ENCODE measurements at places on chromosomes 1 and 21. TPM values are rescaled to one million over a fixed set of nuclear protein-coding genes. Genes with fewer than 3 reads are reported as not detected.

IGSF21 gene
- 9.5 TPM for total RNA-seq

SH2D5 gene
- total RNA-seq = not detected

SNX7 gene
- 31.5 TPM for total RNA-seq

RGS16 gene
- total RNA-seq = 1.3 TPM

BRDT gene
- total RNA-seq = 0.29 TPM

TMEM200B gene
- total RNA-seq = 21.0 TPM

USF1 gene
- total RNA-seq = 64.6 TPM

DNA sequence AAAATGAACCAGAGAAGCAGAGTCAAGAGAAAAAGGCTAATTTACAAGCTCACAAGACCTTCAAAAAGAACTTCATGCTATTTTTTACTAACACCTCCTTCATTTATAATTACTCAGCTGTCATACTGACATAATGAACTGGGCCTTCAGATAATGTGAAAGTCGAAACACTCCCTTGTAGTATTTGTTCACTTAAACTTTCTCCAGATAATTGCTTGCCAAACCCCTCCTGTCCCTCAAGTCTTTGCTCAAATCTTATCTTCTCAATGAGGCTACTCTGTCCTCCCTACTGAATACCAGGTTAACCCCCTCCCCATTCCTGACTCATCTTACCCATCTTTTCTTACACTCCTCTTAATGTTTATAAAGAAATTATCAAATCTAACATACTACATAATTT lies 11.1 kb upstream of the MAP3K21 start:
- H3K27ac ChIP-seq = no peak overlapping the region
- DNase-seq = no peak
- no peaks in the 10 kb centered on the region for H3K36me3 ChIP-seq
- H3K4me1 ChIP-seq = no peaks in the 10 kb centered on the region

- peak; percentile 27 for DNase-seq
- H3K27me3 ChIP-seq = no peaks in the 10 kb centered on the region
- no peak overlapping the region for H3K4me3 ChIP-seq
- H3K27ac ChIP-seq = no peak overlapping the region
- no peaks in the 10 kb centered on the region for H3K4me1 ChIP-seq
Observed at GRCh38 chr1:234437423-234438171, 41.4 kb downstream of the TARBP1 start.

- H3K4me3 ChIP-seq = no peak overlapping the region
- no peak overlapping the region for H3K27ac ChIP-seq
- no peaks in the 10 kb centered on the region for H3K4me1 ChIP-seq
- no peaks in the 10 kb centered on the region for H3K27me3 ChIP-seq
- no peak for DNase-seq
Observed at GRCh38 chr1:44318097-44319088, 36.7 kb downstream of the ERI3 start.

- H3K27me3 ChIP-seq = peaks cover 55% of the 10 kb centered on the region
- no peaks in the 10 kb centered on the region for H3K4me1 ChIP-seq
- H3K27ac ChIP-seq = no peak overlapping the region
- no peak overlapping the region for H3K4me3 ChIP-seq
- H3K36me3 ChIP-seq = no peaks in the 10 kb centered on the region
Observed at GRCh38 chr1:110067479-110067892, 3.0 kb downstream of the ALX3 start.

DNA sequence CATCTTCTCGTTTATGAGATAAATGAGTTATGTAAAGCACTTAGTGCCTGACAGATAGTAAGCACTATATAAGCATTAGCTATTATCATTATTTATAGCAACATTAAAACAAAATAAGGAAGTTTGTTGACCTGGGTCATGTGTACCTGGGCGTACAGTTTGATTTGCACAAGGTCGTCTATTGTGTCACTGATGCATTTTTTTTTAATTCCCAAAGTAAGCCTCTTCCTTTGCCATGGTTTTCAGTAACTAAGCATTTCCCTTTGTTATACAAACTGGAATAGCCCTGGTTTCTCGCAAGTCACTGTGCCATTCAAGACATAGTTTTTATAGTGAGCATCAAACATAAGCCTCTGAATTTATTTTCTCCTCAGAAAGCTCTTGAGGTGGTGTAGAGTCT lies 72.2 kb downstream of the CACHD1 start:
- no peak for DNase-seq
- H3K4me1 ChIP-seq = no peaks in the 10 kb centered on the region
- H3K36me3 ChIP-seq = no peaks in the 10 kb centered on the region

- H3K4me1 ChIP-seq = no peaks in the 10 kb centered on the region
- no peak for DNase-seq
- no peaks in the 10 kb centered on the region for H3K36me3 ChIP-seq
- H3K27ac ChIP-seq = no peak overlapping the region
Observed at GRCh38 chr1:10117865-10118264, 85.1 kb downstream of the UBE4B start.

- H3K27me3 ChIP-seq = no peaks in the 10 kb centered on the region
- H3K36me3 ChIP-seq = no peaks in the 10 kb centered on the region
- H3K4me3 ChIP-seq = peak within 1 kb of the TSS; percentile 26
- H3K27ac ChIP-seq = peak within 1 kb of the TSS; percentile 74
- peaks cover 9% of the 10 kb centered on the region for H3K4me1 ChIP-seq
Observed at GRCh38 chr1:156153362-156153761, at the start of gene SEMA4A. Gene SEMA4A (plus strand): TSS chr1:156153585. CDS start chr1:156154579, 994 bp downstream.

GRCh38 chr1:45379524-45379923 lies 39.3 kb upstream of the MUTYH start:
- no peak overlapping the region for H3K4me3 ChIP-seq
- H3K36me3 ChIP-seq = no peaks in the 10 kb centered on the region
- no peaks in the 10 kb centered on the region for H3K27me3 ChIP-seq
- H3K4me1 ChIP-seq = no peaks in the 10 kb centered on the region
- no peak for DNase-seq

DNA sequence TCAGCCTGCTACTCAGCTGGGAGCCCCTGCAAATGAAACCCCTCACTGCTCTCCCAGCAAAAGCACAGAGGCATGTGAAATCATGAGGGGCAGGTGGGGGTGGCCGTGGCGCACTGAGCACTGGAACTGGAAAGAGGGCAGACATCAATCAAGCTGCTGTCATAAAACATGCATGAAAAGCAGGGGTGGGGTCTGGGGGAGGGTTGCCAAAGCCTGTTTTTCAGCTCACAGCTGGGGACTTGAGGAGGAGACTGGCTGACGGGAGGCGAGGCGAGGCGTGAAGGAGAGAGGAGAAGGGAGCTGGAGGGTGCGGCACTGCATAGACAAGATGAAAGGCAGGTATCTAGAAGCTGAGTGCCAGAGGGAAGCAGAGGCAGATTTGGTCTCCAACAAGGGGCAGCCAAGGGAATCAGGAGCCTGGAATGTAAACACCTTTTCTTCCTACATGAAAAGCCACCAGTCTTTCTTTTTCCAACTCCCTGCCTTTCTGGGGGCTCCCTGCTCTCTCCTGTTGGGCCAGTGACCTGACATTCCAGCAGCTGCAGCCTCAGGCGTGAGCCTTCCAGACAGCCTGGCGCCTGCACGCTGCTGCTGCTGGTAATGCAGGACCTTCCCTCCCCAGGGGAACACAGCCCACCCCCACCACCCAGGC lies 87.0 kb downstream of the NMNAT2 start:
- no peak overlapping the region for H3K4me3 ChIP-seq
- H3K27me3 ChIP-seq = no peaks in the 10 kb centered on the region
- H3K4me1 ChIP-seq = no peaks in the 10 kb centered on the region
- no peak overlapping the region for H3K27ac ChIP-seq

DNA sequence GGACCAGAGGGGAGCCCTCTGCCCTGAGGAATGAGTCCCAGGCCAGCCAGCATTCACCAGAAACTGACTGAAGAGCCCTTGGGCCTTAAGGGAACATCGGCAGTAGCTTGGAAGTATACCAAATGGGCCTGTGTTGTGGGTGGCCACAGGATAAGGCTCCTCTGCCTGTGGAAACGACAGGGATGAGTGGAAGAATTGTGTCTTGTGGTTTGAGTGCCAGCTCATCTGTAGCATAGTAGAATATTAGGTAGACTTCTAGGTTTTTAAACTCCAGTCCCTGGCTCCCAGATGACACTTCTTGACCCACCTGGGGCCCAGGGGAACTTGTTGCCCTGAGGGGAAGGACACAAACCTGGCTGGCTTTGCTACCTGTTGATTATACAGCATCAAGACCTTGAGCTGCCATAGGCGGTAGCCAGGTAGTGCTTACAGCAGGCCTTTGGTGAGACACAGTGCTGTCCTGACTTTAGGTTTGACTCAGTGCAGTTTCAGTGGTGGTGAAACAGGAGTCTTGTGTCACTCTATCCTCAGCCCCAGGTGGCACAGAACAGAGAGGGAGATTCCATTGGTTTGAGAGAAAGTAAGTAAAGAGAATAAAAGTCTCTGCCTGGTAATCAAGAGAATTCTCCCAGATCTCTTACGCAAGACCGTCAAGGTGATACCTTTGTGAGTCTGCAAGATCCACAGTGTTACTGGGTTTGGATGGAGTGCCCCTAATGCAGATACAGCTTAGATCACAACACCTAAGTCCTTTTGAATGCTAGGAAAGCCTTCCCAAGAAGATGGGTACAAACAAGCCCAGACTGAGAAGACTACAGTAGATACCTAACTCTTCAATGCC lies 50.2 kb downstream of the RABGAP1L start:
- H3K4me3 ChIP-seq = no peak overlapping the region
- H3K36me3 ChIP-seq = no peaks in the 10 kb centered on the region
- H3K4me1 ChIP-seq = no peaks in the 10 kb centered on the region
- no peaks in the 10 kb centered on the region for H3K27me3 ChIP-seq
- DNase-seq = no peak

DNA sequence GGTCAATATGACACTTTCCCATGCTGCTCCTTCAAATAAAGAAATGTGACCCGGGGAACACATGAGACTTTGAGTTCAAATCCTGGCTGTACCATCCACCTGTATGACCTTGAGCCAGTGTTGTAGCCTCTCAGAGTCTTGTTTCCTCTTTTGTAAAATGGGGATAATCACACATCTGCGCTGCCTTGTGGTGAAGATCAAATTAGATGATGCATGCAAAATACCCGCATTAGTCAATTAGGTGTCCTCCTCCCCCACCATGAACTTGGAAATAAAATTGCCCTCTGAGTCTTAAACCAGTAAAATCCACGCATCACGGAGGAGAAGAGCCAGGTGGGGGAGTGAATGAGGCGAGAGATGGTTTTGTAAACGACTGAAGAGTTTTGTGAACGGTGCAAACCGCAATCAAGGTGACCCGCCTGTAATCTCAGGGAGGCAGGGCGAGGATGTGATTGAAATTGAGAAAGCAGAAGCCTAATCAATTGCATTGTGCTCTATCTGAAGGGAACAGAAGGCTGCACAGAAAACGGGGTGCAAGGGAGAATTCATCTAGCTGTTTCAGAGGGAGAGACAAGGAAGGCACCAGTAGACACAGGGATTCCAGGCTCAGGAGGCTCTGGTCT lies 5.8 kb upstream of the AHDC1 start:
- H3K27ac ChIP-seq = no peak overlapping the region
- H3K27me3 ChIP-seq = no peaks in the 10 kb centered on the region
- no peak overlapping the region for H3K4me3 ChIP-seq
- no peaks in the 10 kb centered on the region for H3K36me3 ChIP-seq

DNA sequence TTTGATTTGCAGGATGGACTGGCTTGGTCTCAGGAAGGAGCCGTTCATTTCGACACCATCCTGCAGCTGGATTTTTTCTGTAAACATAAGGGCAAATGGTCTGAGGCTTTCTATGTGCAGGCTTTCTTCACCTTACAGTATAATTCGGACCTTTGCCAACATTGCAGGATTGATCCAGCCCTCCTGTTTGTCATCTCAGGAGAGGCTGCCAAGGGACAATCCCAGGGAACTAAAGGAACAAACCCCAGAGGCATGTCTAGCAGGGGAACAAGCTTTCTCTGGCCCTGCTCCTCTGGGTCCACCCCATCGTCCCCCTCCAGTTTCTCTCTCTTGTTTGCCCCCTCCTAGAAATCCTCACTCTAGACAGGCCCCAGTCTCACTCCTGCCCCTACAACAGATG lies 24.8 kb upstream of the GBP6 start:
- H3K27me3 ChIP-seq = no peaks in the 10 kb centered on the region
- H3K4me1 ChIP-seq = no peaks in the 10 kb centered on the region
- no peak overlapping the region for H3K27ac ChIP-seq
- no peaks in the 10 kb centered on the region for H3K36me3 ChIP-seq
- DNase-seq = no peak
- no peak overlapping the region for H3K4me3 ChIP-seq

- no peaks in the 10 kb centered on the region for H3K36me3 ChIP-seq
- H3K27me3 ChIP-seq = no peaks in the 10 kb centered on the region
- no peak overlapping the region for H3K4me3 ChIP-seq
- no peaks in the 10 kb centered on the region for H3K4me1 ChIP-seq
- H3K27ac ChIP-seq = no peak overlapping the region
- DNase-seq = no peak
Observed at GRCh38 chr1:64062941-64063581, 140.4 kb upstream of the UBE2U start.

DNA sequence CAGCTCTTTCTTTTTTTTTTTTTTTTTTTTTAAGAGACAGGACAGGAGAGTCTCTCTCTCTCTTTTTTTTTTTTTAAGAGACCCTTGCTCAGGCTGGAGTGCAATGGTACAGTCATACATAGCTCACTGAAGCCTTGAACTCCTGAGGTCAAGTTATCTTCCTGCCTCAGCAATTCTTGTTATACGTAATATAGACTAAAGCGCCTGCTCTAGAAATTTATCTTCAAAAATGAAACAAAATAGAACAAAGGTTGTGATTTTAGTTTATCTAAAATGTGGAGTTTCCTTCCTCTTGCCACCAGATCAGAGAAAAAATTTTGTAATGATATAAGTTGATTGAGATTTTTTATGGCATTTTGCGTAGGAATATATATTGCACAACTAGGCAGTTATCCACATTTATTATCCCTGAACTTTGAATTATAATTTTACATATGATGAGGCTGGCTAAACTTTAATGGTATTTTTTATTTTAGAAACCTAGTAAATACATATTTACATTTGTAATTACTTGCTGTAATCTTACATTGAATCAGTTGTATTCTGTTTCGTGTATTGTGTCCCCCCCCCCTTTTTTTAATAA lies 44.2 kb downstream of the MTF2 start:
- H3K4me3 ChIP-seq = no peak overlapping the region
- DNase-seq = no peak
- H3K4me1 ChIP-seq = no peaks in the 10 kb centered on the region

DNA sequence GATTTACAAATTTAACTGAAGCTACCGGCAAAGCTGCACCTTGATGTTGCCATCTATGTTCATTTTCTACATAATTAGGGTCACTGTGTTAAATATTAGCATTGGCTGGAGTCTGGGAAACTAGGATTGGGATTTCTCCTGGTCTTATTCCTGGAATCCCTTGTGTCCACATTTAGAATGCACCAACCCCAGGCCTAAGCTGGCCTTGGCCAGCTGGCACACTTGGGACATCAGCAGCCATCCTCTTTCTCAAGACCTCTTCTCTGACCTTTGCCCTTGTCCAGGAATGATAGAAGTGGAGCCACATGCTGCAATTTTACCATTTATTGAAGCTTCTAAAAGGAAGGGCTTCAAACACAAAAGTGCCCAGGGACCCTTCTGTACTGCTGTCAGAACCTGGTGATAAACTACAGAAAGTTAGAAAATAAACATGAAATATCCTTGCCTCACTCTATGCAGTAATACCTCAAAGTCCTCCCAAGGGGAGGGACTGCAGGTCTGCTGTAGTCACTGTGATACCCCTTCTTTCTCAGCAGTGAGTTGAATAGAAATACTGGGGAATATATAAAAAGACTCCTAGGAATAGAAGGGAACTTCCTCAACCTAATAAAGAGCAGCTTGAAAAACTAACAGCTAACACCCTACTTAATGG lies 13.7 kb upstream of the PIGC start:
- DNase-seq = no peak
- no peak overlapping the region for H3K4me3 ChIP-seq
- no peak overlapping the region for H3K27ac ChIP-seq
- H3K36me3 ChIP-seq = no peaks in the 10 kb centered on the region

Data from breast epithelium (tissue), 4 donors.